Iris pigment epithelial cell (primary cell): ENCODE measurements at places on chromosomes 5 and 9.

GRCh38 chr5:102539562-102539961 is 40.8 kb upstream of the SLCO6A1 start:
- no peak for DNase-seq

DNA sequence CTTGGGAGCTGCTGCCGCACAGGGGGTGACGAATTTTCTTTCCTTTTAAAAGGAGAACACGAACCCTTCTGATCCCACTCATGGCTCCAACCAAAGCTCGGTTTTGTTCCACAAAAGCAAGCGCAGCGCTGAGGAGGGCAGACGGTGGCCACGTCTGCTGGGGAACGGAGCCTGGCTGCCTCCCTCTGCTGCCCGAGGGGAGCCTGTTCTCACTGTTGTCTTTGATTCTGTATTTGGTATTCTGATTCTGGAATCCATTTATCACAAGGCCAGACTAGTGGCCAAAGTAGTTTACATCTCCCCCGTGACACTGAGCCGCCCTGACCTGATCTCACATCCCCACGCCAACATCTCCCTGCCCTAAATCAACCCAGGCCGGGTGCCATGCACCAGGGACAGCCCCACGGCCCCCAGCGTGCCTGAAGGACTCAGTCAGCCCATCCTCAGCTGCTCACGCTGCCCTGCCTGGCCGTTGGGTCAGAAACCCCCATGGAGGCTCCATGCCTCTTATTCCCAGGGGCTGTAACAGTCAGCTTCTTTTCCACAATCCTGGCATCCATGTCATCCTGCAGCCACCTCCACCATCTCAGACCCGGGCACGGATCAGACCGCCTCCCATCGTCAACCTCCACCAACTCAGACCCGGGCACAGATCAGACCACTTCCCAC is 6.7 kb upstream of the NSMF start:
- DNase-seq: no peak

GRCh38 chr9:107945493-107945892 is 455.9 kb upstream of the KLF4 start:
- no peak for DNase-seq

DNA sequence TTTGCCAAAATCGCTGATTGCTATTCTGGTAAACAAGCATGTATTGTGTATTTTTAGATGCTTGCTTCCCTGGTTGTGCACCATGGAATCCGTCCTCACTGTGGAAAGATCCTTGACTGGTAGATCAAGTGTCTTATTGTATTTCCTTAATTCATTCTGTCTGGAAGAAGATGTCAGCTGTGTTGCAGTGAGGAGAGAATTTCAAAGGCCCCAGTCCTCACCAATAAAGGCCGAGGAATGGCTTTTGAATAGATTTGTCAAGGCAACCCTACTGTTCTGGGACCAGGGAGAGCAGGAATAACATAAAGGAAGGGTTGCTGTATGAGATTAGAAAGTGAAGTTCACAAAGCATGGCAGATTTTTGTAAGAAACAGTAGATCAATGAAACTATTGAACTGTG is 36.2 kb upstream of the POU5F2 start:
- no peak for DNase-seq

GRCh38 chr5:65059681-65060598 is 291.2 kb downstream of the CWC27 start:
- DNase-seq: peak; percentile 62

GRCh38 chr9:97773091-97773490 is 76.0 kb upstream of the XPA start:
- no peak for DNase-seq

DNA sequence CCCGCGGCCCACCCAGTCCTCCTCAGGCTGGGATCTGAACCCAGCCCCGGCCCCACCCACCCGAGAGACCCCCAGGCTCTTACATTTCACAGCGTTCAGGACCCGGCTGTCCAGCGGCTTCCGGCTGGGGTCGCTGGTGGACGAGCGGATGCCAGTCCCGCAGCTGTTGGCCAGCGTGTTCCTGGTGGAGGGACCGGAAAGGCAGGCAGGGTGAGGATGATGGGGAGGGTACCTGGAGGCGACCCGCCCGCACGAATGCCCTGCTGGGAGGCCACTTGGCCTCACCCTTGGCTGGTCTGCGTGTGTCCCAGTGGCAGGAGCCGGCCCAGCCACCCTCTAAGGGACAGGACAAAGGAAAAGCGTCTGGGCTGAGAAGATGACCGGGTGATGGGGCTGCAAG is 51.9 kb upstream of the UBAC1 start:
- no peak for DNase-seq

DNA sequence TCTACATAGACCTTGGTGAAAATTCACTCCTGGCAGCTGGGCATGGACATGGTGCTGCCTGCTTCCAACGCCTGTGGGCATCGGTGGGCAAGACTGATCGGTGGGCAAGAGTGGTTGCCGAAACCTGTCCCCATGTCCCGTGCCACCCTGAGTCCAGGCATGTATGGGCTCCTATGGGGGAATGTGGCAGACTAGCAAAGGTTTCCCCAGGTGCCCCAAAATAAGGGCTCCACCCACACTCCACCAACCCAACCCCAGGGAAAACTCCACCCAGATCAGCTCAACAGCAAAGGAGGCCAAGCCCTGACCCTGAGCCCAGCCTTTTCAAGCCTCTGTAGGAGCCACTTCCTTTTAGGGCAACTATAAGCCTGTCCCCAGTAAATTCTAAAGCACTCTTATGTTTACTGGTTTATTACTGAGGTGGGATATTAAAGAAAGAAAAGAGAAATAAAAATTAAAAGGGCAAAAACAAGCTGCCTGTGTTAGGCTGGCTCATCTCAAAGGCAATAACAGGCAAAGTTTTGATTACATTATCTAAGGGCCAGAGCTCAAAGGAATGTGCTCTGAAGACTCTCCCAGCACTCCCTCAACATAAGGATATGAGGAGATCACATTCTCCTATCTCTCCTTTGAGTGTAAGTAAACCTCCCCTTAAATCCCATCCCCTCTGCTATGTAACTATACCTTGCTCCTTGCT is 8.9 kb upstream of the SPATA31E1 start:
- peak; percentile 20 for DNase-seq

DNA sequence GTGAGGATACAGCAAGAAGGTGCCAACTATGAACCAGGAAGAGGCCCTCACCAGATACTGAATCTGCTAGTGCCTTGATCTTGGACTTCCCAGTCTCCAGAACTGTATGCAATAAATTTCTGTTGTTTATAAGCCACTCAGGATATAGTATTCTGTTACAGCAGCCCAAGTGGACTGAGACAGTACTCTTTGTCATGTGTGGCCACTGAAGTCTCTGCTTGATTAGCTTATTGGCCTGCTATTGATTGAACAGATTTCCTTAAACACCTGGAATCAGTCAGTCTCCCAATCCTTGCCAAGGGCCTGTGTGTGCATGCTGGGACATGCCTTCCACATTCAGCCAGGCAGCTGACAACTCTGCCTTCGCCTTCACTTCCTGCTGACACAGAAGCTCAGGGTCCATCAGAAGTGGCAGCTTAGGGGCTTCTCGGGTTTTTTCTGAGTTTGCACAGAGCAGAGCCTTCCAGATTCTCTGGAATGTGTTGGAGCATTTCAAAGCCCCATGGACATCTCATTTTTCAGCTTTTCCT is 13.7 kb upstream of the ROR2 start:
- DNase-seq: no peak

- DNase-seq: no peak
Measured at GRCh38 chr9:86337469-86338108, 16.6 kb downstream of the TUT7 start.

GRCh38 chr9:123049589-123050222 is 16.2 kb downstream of the GPR21 start:
- peak; percentile 56 for DNase-seq

DNA sequence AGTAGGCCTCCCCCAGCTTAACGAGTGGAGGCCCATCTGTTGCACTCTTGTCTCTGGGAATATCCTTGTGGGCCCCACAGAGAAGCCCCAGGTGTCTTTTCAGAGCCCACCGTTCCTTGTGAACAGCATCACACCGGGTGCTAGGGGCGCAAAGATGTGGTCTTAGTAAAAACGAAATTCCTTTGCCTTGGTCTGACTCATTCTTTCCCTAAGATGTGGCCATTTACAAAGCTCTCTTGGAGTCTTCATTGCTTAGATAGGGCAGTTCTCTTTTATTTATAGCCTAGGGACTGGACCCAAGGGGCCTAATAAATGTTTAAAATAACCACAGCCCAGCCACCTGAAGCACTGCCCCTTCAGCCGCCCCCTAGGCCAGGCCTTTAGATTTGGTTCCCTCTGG is 52.8 kb upstream of the RPL26L1 start:
- peak; percentile 90 for DNase-seq

DNA sequence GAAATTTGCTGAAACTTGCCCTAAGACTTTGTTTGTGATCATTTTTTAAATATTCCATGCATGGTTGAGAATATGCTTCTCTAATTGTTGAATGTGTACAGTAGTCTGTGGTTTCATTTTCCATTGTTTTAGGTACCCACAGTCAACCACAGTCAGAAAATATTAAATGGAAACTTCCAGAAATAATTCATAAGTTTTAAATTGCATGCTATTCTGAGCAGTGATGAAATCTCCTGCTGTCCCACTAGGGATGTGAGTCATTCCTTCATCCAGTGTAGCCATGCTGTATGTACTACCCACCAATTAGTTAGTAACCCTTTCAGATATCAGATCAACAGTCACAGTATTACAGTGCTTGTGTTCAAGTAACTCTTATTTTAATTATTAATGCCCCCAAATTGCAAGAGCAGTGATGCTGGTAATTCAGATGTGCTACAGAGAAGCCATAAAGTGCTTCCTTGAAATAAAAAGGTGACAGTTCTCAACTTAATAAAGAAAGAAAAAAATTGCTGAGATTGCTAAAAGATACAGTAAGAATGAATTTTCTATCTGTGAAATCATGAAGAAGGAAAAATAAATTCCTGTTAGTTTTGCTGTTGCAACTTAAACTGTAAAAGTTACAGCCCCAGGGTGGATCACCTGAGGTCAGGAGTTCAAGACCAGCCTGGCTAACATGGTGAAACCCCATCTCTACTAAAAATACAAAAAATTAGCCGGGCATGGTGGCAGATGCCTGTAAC is 79.9 kb upstream of the FBXL17 start:
- peak; percentile 73 for DNase-seq

- DNase-seq: peak; percentile 43
Measured at GRCh38 chr9:91421971-91422757, 1.5 kb downstream of the NFIL3 start.

DNA sequence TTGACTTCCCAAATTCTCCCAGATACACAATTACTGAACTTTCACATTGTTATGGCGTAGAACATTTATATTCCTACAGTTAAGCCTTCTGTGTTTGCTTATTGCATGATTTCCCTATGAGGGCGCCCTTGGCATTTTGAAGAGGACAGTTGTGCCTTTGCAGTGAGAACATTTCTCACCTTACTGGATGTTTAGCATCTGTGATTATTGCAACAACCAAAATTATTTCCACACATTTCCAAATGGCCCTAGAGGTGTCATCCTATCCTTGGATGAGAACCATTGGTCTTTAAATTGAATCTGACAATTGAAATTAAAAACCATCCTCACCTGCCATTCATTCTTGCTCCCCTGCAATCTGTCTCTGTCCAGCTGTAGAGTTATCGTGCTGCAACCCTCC is 104.0 kb downstream of the MAMDC2 start:
- no peak for DNase-seq
